ENCODE measurements at places on chromosomes 7 and 10.

DNA sequence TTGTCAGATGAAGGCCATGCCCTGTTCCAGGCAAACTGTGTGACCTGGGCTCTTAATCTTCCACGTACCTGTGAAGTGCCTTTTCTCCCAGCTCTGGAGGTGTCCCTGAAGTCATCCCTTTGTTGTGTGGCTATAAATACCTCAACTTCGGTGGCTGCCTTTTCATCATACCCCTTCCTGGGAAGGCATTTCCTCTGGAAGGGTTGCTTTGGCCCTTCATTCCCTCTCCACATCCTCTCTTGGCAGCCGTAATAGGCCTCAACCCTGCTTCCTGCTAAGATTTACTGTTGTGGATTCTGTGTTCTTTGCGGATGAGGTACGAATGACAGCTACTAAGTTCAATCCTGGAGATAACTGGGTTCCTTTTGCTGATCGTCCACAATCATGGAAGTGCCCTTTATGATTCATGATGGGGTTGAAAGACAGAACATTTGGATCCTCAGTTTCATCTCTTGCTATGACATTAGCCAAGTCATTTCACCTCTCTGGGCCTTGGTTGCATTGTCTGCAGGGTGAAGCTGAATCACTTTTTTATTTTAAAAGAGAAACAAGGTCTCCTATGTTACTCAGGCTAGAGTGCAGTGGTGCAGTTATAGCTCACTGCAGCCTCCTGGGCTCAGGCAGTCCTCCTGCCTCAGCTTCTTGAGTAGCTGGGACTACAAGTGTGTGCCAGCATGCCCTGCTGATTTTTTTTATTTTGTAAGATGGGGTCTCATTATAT, 23.6 kb downstream of the FKBP6 start:
- no peak for DNase-seq

- no peak for DNase-seq
Measured at GRCh38 chr7:111107579-111107978, 16.7 kb downstream of the LRRN3 start.

DNA sequence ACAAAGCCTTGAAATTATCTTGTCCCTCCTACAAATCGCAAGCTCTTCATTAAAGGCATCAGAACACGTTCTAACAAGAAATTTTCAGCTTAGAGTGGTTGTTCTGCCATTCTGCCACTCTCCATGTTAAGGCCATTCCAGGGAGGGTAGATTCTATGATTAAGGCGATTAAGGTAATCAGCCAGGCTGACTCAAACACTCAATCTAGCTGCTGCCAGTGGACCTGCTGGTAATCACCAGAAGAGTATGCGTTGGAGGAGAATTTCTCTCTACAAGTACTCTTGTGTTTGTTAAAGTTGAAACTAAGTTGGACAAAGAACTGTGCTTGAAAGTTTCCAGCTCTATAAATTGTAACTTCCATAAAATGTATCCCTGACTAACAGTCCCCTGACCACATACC, 149.2 kb upstream of the COL1A2 start:
- no peak for DNase-seq

GRCh38 chr10:116763440-116763839, 21.1 kb upstream of the HSPA12A start:
- no peak for DNase-seq

DNA sequence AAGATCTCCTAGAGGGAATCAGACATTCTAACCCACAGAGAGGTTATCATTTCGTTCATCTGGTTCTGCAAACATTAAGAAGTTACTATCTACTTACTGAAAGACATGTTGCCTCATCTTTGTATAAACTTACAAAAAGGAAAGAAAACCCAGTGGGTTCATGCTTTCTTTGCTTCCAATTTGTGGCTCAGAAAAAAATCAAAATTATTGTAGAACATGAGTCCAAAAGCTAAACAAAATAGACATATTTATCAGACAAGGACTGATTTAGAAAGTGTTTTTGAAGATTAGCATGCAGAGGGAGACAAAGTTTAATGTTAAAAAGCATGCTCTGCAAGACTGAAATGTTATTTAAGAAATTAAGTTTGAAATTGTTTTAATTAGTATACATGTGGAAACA, 123.1 kb downstream of the MBL2 start:
- no peak for DNase-seq

- no peak for DNase-seq
Measured at GRCh38 chr10:34711500-34711899, 103.6 kb downstream of the PARD3 start.

DNA sequence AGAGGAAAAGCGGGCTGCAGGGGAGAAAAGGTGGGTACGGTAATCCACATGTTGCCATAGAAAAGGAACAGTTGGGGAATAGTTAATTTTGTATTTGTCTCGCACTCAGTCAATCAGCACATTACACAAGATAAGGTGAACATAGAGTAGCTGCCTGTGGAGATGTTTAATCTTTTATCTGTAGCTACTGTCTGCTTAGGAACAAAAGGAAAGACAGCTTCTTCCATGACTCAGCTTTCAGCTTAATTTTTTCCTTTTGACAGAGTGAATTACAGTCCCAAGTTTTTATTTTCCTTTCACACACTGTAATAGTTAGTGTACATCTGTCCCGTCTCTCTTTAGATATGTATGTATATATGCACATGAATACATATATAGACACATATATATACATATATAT, 39.3 kb upstream of the PODXL start:
- no peak for DNase-seq

DNA sequence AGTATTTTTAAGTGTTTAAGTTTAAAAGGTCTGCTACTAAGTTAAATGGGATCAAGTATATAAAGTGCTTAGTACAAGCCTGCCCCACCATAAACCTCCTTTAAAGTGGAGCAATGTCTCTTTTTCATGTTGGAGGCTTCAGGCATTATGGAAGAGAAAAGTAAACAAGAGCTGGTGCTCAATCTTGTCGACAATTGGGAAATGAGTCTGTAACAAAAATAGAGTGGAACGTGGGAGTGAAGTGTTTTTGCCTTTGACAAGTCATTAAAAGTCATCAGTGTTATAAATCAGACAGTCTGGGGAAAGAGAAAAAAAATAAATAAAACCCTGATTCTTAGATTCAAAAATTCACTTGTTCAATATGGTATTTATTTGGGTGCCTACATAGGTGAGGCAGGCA, 44.7 kb downstream of the DNAJC12 start:
- DNase-seq = no peak

- DNase-seq = no peak
Measured at GRCh38 chr7:73451780-73452398, 18.3 kb downstream of the FZD9 start.

- no peak for DNase-seq
Measured at GRCh38 chr10:5599613-5600520, 66.5 kb downstream of the ASB13 start.

GRCh38 chr10:84088626-84089025, 50.7 kb upstream of the GHITM start:
- no peak for DNase-seq

- DNase-seq = no peak
Measured at GRCh38 chr10:89475591-89475998, 59.8 kb downstream of the SLC16A12 start.

- no peak for DNase-seq
Measured at GRCh38 chr7:107907790-107908189, 16.8 kb downstream of the DLD start.

DNA sequence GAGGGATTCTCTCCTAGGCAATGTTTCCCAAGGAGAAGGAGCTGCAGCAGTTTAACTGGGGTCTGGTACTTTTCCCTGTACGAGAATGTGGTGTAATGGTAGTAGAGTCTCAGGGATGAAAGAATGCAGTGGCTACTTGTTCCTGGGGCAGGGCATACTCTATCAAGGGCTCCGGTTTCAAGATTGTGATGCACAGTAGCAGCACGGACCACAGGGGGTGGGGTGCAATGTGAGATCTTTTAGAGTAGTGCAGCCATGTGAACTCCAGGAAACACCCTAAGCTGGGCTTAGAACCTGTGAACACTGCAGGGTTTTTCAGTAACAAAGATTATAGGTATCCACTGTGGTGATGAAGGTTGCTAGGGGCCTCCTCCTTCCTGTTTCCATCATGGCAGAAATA, 903.9 kb downstream of the NRG3 start:
- DNase-seq = no peak

- no peak for DNase-seq
Measured at GRCh38 chr7:148852272-148852671, 31.8 kb downstream of the EZH2 start.

- no peak for DNase-seq
Measured at GRCh38 chr10:90862908-90863514, 5.2 kb upstream of the HTR7 start.

DNA sequence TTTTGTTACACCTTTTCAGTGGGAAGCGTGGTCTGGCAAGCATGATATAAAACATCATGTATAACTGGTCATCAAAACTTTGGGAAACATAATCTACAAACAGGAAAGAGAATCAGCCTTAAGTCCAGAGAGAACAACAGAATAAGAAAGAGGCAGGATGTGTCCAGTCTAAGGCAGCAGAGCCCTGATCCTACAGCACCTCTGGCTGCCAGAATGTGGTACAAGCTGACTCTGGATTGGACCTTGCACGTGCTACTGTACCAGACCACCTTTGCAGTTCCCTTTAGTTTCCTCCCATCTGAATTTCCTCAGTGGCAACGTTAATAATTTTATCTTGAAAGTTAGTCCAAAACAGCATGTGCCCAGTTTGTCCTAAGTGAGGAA, 824.6 kb upstream of the IGFBP3 start:
- no peak for DNase-seq

GRCh38 chr10:97607095-97607636, 17.6 kb downstream of the C10orf62 start:
- DNase-seq = no peak

DNA sequence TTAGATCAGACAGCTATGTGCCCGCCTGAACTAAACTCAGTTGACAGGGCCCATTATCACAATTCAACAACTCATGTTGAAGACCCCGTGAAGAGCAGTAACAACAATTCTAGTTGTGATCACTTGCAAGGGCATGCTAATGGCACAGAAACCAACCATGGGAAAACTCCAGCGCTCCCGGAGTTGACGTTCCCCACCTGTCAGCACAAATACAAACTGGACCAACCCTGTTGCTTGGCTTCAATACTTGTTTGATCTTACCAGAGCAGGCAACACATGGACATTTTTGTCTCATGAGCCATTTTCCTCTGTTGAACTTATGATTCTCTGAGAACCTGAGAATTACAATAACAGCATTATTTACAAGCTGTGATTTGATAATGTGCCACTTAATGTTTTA, 119.0 kb upstream of the LANCL2 start:
- DNase-seq = no peak

GRCh38 chr7:54995166-54995565, 23.7 kb upstream of the EGFR start:
- no peak for DNase-seq

DNA sequence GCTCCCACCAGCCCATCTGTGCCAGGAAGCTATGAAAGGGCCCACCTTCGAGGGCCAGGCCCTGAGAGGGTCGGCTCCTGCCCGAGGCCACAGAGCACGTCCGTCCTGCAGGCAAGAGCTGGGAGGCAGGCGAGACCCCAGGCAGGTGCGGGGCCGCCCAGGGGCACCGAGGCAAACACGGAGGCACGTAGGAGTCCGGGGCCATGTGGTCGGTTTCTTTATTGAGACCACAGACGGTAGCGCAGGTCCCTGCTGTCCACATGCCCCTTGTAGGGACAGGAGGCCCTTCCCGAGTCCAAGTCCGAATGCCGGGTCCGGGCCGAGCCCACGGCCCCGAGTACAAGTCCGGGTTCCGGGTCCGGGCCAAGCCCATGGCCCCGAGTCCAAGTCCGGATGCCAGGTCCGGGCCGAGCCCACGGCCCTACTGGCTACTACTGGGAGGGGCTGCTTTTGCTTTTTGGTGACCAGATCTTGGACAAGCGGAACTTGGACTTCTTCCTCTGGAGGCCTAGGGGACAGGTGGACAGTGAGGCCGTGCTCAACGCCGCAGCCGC, 25.0 kb downstream of the MICALL2 start:
- no peak for DNase-seq
